ENCODE measurements at places on chromosomes 7 and 10.

GRCh38 chr10:75297021-75297599 is 61.4 kb upstream of the COMTD1 start:
- no peak for DNase-seq

DNA sequence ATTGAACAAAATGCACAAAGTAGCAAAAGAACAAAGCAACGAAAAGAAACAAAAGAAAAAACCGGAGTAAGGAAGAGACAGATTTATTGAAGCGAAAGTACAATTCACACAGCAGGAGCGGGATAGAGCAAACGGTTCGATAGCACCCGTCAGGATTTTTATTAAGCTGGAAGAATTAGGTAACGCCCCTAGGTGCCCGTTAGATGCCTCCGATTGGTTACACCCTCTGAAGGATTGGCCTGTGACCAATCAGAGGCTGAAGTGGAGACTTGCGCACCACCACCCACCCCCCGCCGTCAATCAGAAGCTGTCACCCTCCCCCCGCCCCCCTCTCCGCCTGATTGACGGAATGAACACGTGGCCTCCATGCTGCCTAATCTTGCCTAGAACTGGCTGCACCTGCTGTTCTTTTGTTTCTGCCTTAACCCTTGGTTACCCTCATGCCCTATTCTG is 16.8 kb downstream of the OCM2 start:
- DNase-seq = no peak

DNA sequence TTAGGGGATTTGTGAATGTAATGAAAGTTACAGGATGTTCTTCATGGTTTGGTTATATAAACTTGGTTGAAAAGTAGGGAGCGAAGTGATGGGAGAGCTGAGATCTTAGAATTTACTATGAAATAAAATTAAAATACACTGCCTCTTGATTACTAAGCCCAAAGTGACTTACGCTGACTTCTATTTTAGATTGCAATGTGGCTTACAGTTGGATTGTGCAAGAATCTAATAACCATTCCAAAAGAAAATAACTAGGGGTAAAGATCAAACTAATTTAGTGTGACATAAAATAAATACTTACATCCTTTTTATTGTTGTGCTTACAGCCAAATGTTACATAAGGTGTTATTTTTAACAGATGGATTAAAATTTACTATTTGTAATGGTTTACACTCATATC is 15.3 kb downstream of the WNT16 start:
- no peak for DNase-seq

GRCh38 chr10:20180766-20181165 is 364.5 kb downstream of the PLXDC2 start:
- DNase-seq = no peak

GRCh38 chr10:34769899-34770298 is 45.2 kb downstream of the PARD3 start:
- no peak for DNase-seq

GRCh38 chr7:40135317-40135610 is 459 bp downstream of the SUGCT start:
- no peak for DNase-seq

GRCh38 chr10:98168147-98168546 is 33.7 kb downstream of the R3HCC1L start:
- no peak for DNase-seq

DNA sequence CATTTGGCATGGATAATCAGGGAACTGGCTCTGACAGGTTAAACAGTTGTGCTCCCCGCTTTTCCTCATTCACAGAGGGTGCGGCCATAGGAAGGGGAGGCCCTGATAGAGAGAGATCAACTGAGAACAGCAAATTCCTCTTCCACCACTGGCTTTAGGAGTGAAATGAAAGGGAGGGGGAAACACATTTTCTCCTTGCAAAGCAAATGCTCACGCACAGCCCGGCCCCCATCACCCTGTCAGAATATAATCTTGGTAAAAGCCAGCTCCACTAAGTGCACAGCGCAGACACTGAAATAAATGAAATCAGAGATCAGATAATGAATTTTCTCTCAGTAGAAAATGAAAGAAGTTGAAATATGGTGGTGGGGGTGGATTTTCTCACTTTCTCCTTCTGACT is 187.2 kb downstream of the GLI3 start:
- DNase-seq = no peak

DNA sequence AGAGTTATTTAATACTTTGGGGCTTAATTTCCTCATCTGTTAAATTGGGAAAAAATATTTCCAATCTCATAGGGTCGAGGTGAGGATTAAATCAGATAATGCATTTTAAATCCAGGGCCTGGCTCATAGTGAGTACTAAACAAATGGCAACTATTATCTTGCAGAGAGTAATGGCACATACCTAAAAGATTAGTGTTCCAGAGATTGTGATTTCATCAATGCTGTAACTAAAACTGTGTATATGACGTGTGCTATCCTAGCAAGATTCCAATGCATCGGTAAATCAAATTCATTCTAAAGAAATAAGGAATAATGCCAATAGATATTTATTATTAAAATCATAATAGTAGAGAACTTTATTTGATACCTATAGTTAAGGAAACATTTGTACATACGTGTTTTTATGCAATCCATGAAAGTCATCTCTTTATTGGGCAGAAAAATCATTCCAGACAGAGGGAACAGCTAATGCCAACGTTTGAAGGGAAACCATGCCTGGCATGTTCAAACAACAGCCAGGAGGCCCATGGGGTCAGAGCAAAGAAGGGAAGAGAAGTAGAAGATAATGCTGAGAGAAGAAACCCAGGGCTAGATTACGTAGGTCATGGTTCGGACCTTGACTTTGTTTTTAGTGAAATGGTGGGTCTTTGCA is 174.8 kb upstream of the AGR3 start:
- no peak for DNase-seq

DNA sequence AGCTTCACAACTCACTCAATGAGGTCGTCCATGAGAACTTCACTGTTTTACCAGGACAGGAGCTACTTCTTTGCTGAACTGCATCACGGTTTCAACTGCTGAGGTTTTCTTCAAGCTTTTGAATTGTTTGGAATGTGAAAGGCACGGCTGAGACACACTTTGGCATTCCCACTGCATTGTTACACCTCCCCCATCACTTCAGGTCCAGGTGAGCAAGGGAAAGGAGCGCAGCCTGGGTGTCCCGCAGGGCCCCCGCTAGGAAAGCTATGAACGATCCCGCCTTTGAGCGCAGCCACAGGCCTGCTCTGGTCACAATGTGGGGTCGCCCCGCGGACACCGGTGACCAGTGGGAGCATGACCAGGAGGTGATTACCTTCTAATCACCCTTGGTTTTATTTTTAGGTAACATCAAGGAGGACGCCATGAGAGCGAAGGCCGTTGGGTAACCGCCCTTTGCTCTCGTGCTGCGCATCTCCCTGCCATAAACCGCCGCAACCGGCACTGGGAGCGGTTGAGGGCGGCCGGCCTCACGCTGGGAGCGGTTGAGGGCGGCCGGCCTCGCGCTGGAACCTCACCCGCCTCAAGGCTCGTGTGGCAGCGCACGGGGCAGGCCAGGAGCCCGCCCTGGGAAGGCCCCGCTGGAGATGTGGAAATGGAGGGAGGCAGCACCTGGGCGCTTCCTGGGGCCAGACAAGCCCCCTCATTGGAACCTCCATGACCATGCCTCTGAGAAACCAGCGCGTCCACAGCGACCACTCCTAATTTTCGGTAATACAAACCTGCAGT is 50.9 kb upstream of the SGMS1 start:
- no peak for DNase-seq

- no peak for DNase-seq
These were observed 12.3 kb upstream of the EGFR start for GRCh38 chr7:55006499-55006898.

DNA sequence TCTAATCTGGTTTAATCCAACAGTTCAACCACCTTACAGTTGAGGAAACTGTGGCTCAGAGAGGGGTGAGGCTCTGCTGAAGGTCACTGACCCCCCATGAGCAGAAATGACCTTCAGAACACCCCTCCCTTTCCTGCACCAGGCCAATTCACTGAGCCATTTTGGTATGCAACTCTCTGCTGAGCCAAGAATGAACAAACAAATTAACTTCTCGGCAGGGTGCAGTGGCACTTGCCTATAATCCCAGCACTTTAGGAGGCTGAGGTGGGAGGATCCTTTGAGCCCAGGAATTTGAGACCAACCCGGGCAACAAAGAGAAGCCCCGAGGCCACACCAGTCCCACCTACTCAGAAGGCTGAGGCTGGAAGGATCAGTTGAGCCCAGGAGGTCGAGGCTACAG is 29.8 kb downstream of the PDGFA start:
- DNase-seq = no peak

GRCh38 chr10:3265088-3265487 is 92.5 kb upstream of the PITRM1 start:
- DNase-seq = no peak

- DNase-seq = no peak
These were observed 4.5 kb upstream of the BLNK start for GRCh38 chr10:96275685-96276418.

DNA sequence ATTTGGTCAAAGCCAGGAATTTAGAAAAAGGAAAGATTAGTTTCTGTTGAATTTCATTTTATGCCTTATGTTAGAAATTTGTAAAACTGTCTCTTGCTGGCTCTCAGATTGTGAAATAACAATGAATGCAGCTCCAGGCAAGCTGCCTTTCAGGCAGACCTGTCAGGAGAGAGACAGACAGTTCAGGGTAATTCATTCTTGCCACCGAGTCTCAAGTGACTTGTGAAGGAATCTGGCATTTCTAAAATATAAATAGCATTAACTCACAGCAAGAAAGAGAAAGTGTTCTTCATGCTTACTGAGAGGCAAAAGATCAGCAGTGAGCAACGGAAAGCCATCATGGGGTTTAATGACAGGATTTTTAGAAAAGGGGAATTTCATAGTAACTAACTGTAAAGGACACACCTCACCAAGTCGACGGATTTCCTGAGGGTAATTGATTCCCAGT is 442.3 kb upstream of the AKR1E2 start:
- no peak for DNase-seq

GRCh38 chr10:59363446-59363958 is 1.2 kb upstream of the FAM13C start:
- no peak for DNase-seq

- no peak for DNase-seq
These were observed 73.2 kb downstream of the TNS3 start for GRCh38 chr7:47508389-47509380.

- no peak for DNase-seq
These were observed 26.7 kb upstream of the OTUD1 start for GRCh38 chr10:23412223-23412622.

DNA sequence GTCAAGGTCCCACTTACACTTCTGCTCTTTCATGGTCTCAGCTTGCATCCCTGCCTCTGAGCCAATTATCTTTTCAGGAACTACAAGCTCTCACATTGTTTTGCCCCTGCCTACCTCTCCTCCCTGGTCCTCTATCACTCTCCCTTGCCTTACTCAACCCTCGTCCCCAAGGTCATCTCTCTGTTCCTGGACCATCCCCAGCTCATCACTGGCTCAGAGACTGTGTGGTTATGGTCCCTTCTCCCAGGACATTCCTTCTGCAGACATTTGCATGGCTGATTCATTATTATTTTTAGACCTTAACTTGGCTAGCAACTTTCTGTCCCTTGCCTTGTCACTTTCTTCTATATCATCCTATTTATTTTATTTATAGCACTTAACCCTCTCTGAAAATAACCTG is 17.8 kb upstream of the GPAM start:
- no peak for DNase-seq

- DNase-seq = no peak
These were observed 1233.4 kb downstream of the XPNPEP1 start for GRCh38 chr10:108689891-108690290.

- no peak for DNase-seq
These were observed 1.2 kb upstream of the OR6V1 start for GRCh38 chr7:143050931-143051330.

- DNase-seq = no peak
These were observed 74.8 kb upstream of the GPR37 start for GRCh38 chr7:124840435-124840834.

DNA sequence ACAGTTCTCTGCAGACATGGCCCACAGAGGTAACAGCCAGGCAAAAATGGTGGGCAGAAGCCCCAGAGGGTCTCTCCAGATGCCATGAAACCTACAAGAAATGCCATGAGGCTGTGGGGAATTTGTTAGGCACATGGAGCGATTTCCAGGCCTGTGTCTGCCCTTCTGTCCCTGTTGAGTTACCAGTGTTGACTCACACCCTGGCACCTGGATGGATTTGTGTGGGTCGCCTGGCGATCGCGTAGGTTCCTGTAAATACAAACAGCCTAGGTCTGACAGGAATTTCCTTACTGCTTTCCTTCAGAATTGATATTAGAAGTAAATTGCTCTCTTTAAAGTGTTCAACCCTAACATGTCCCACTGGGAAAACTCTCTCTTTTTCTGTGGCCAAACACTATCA is 164.9 kb upstream of the EEPD1 start:
- no peak for DNase-seq

- no peak for DNase-seq
These were observed 1506.2 kb upstream of the LRRTM3 start for GRCh38 chr10:65419629-65420028.

- DNase-seq = no peak
These were observed 9.8 kb upstream of the CYP2C18 start for GRCh38 chr10:94673614-94674321.

DNA sequence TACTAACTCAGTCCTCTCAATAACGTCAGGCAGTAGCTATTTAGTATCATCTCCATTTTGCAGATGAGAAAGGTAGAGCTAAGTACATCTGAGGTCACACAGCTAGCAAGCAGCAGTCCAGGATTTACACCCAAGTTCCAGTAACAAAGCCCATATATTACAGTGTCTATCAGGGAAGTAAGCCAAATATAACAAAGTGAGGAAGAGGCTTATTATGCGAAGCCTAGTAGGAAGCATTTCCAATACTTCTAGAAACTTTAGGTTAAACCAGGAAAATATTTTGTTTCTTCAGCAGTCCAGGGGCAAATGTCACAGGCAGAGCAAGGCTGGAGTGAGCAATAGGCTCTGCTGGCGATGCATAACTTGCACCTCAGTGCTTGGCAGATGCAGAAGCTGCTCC is 53.9 kb downstream of the NOC3L start:
- no peak for DNase-seq

DNA sequence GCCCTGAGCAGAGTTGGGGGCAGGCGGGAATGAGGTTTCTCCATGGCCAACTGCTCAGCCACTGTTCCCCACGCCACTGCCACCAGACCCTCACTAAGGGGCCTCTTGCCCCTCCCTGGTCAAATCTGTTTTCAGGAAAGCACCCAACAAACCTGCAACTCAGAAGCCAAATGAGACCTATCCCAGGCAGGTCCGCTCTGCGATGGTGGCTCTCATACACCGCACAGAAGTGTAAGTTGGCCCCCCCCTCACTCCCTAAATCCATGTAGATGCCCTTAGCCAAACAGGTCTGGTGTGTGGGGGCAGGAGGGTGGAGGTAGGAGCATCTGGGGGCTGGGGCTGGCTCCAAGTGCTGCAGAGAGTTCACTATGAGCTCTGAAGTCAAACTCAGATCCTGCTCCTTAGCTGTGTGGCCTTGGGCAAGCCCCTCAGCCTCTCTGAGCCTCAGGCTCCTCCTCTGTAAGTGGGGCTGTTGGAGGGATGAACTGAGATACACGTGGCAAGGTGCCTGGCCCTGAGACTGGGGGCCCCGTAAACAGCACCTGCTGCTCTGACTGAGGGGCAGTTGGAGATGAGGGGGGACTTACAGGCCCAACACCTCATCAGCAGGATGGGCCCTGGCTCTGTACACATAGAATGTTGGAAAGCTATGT is 1.1 kb downstream of the MMRN2 start:
- DNase-seq = no peak

- DNase-seq = no peak
These were observed at the start of gene CRTAC1 for GRCh38 chr10:98030093-98030821. CRTAC1 (minus strand) TSS chr10:98030621; CDS start chr10:98030472, 149 bp downstream.

- no peak for DNase-seq
These were observed 94.3 kb downstream of the IQUB start for GRCh38 chr7:123440101-123440548.

- DNase-seq = no peak
These were observed 338.7 kb upstream of the LRRTM3 start for GRCh38 chr10:66586897-66587679.

Data from stimulated activated CD8-positive, alpha-beta memory T cell treated with anti-CD3 and anti-CD28 coated beads, Interleukin-4, amount 100 ng/mL, for 1 hour (primary cell).